ENCODE measurements at places on chromosomes 7 and 10. TPM values are rescaled to one million over a fixed set of nuclear protein-coding genes. Genes with fewer than 3 reads are reported as not detected.
A peak's percentile ranks its signal among the peaks of the same experiment; 100 is the strongest.

SCIN gene
- 6.7 TPM for total RNA-seq

DNA sequence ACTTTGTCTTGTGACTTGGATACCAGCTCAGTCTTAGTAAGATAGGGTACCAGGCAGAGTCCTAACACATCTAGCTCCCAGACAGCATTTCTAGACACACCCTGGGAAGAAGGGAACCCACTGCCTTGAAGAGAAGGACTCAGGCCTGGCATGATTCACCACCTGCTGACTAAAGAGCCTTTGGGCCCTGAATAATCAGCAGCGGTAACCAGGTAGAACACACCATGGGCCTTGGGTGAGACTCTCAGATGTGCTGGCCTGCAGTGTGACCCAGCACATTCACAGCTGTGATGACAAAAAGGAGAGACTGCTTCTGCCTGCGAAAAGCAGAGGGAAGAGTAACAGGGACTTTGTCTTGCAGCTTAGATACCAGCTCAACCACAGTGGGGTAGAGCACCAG, 10.4 kb upstream of the TNKS2 start:
- no peak for DNase-seq
- no peaks in the 10 kb centered on the region for H3K36me3 ChIP-seq
- no peaks in the 10 kb centered on the region for H3K4me1 ChIP-seq
- H3K27ac ChIP-seq, result no peak overlapping the region
- no peaks in the 10 kb centered on the region for H3K27me3 ChIP-seq
- H3K4me3 ChIP-seq, result no peak overlapping the region

ASZ1 gene
- not detected for total RNA-seq

- H3K4me3 ChIP-seq, result no peak overlapping the region
- H3K27ac ChIP-seq, result peak overlapping the region; percentile 41
- H3K36me3 ChIP-seq, result no peaks in the 10 kb centered on the region
- H3K4me1 ChIP-seq, result no peaks in the 10 kb centered on the region
- H3K27me3 ChIP-seq, result peaks cover 5% of the 10 kb centered on the region
These were observed 51.5 kb downstream of the VAX1 start for GRCh38 chr10:117086546-117086945.

DNA sequence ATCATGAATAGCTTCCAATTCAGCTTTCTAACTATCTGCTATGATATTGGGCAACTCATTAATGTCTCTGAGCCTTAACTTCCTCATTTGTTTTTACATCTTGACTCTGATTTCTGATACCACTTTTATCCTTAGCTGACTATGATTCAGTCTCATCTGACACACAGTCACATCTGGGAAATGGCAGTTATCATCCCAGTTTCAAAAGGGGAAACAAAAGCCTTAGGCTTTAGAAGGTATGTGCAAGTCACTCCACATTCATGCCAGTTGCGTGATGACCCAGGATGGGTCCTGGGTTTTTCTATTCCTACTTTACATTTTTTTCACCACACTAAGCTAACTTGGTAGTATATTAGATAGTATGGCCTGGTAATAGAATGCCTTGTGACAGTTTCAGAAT, 12.7 kb downstream of the SCIN start:
- H3K27ac ChIP-seq, result no peak overlapping the region
- no peaks in the 10 kb centered on the region for H3K36me3 ChIP-seq
- DNase-seq, result no peak
- H3K4me1 ChIP-seq, result peaks cover 5% of the 10 kb centered on the region
- H3K4me3 ChIP-seq, result no peak overlapping the region

Data from hepatocyte (in vitro differentiated cells).